ENCODE measurements at places on chromosomes 7 and 10. TPM values are rescaled to one million over a fixed set of nuclear protein-coding genes. Genes with fewer than 3 reads are reported as not detected.

DNA sequence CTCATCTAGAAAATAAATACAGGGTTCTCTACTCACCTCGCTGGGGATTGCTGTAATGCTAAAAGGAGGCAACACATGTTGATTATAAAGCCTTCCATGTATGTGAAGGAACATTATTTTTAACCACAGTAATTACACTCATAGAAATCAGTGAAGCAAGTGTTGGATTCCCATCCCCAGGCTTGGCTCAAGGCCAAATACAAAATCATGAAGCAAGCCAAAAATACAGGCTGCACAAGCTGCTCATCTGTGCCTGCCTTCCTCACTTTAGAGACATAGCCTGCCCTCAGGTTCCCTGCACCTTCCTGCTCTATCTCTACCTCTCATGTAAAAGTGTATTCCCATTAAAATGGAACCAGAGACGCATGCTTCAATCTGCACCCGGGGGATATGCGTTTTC lies 1077.1 kb upstream of the C7orf33 start:
- DNase-seq = no peak

- DNase-seq = no peak
Measured at GRCh38 chr7:106069471-106070200, 42.5 kb downstream of the SYPL1 start.

DNA sequence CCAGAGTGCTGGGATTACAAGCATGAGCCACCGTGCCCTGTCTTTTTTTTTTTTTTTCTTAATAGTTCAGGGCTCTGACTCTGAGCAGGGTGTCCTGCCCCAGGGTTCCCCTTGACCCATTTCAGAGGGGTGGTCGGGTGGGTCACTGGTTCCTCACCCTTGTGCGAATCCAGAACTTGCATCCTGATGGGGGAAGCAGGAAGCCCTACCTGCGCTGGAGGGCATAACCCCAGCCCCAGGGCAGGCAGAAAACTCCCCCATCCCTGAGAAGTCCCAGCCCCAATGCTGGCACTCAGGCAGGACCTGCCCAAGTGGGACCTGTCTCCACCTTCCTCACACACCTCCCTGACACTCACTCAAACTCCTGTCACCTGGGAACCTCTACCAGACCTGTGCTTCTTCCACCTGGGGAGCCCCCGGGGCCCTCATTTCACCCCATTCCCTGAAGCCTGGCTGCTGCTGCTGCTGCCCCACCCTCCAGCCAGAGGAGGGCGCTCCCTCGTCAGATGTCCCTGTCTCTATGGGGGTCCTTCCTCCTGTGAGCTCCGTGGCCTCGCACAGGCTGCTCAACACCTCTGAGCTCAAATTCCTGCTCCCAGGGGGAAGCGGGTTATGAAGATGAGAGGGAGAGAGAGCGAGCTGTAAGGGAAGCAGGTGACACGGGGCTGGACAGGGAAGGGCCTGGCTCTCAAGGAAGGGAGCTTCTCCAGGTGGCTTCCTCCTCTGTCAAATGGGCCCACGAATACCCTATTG lies 15.1 kb upstream of the ZNF273 start:
- no peak for DNase-seq

DNA sequence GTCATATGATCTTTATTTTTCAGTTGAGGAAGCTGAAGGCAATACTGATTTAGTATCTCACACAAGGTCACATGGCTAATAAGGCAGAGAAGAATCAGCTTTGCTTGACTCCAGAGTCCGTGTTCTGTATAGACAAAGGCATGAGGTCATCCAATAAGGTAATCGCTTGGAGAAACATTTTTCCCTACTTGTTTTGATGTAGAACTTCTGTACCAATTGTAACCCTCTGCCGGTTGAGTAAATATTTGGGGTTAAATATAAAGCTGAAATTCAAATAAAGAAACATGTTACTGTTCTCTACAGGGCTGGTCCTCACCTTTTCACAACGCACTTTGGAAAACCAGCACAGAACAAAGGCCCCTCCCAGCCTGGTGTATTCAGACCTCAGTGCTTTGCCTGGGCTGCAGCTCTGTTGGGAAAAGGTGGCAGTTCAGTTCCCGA lies 83.0 kb upstream of the INSYN2A start:
- no peak for DNase-seq

GRCh38 chr10:127918572-127918971 lies 11.7 kb downstream of the PTPRE start:
- no peak for DNase-seq

- no peak for DNase-seq
Measured at GRCh38 chr10:102613286-102613685, 31.0 kb upstream of the TRIM8 start.

DNA sequence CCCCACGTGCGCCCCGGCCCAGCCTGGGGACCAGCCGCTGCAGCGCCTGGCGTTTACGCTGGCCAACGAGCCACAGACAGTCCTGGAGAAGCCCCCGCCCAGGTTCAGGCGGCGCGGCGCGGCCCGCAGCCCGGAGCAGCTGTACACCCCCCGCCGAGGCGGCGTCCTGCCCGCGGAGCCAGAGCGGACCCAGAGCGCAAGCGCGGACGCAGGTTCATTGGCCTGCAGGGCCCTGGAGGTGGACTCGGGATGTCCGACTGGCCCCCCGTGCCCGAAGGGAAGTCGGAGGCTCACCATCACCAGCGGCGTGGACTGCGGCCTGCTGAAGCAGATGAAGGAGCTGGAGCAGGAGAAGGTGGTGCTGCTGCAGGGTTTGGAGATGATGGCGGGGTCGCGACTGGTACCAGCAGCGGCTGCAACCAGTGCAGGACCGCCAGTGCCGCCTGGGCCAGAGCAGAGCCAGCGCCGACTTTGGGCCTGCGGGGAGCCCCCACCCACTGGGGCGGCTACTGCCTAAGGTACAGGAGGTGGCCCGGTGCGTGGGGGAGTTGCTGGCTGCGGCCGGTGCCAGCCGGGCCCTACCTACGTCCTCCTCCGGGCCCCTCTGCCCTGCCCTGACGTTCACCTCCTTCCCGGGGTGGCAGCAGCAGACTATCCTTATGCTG lies 72.0 kb upstream of the KCTD7 start:
- DNase-seq = peak; percentile 83

GRCh38 chr10:5975641-5976473 lies 1.5 kb downstream of the IL15RA start:
- peak; percentile 26 for DNase-seq

GRCh38 chr7:1917221-1918062 lies 247.4 kb downstream of the ELFN1 start:
- DNase-seq = no peak

- DNase-seq = no peak
Measured at GRCh38 chr10:22518167-22518724, 172.9 kb downstream of the SPAG6 start.

DNA sequence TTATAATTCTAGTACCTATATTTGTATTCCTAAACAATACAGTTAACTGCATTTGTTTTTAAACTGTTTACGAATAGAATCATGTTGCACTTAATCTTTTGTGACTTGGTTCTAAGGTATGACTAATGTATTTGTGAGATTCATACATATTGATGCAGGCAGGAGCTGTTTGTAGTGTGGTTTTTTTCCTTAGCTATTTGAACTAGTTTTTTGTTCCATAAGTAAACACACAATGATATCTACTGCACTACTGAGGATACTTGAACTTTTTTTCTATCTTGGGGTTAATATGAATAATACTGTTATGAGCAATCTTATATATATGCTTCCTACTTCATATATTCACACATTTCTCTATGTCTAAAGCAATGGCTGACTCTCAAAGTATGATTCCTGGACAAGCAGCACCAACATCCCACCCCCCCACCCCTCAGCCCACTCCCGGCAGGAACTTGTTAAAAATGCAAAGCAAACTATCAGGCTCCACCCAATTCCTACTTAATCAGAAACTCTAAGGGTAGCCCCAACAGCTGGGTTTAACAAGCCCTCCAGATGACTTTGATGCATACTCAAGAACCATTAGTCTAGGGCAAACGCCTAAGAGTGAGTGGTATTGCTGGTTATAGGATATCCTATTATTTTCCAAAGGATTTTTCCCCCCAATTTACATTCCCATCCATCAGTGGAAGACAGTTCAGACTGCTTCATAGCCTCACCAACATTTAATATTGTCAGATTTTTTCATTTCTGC lies 25.8 kb downstream of the BRAF start:
- no peak for DNase-seq

GRCh38 chr7:99210265-99210970 lies 2.5 kb upstream of the KPNA7 start:
- DNase-seq = no peak

- DNase-seq = no peak
Measured at GRCh38 chr7:86939197-86939814, 120.1 kb downstream of the ELAPOR2 start.

GRCh38 chr7:93218997-93219827 lies 7.1 kb downstream of the HEPACAM2 start:
- no peak for DNase-seq

The TBXAS1 gene
- total RNA-seq = 35.2 TPM

The CPEB3 gene
- total RNA-seq = 4.2 TPM

The GFRA1 gene
- 18.3 TPM for total RNA-seq

The SH2D4B gene
- 0.35 TPM for total RNA-seq

The IDI2 gene
- total RNA-seq = not detected

The MINDY4 gene
- 6.8 TPM for total RNA-seq

The HTR5A gene
- total RNA-seq = not detected

The CNNM1 gene
- 0.61 TPM for total RNA-seq

The ARHGAP22 gene
- 8.8 TPM for total RNA-seq

The EBLN1 gene
- total RNA-seq = not detected
